SK-N-MC (cell line): ENCODE measurements at places on chromosomes 16 and 17.

DNA sequence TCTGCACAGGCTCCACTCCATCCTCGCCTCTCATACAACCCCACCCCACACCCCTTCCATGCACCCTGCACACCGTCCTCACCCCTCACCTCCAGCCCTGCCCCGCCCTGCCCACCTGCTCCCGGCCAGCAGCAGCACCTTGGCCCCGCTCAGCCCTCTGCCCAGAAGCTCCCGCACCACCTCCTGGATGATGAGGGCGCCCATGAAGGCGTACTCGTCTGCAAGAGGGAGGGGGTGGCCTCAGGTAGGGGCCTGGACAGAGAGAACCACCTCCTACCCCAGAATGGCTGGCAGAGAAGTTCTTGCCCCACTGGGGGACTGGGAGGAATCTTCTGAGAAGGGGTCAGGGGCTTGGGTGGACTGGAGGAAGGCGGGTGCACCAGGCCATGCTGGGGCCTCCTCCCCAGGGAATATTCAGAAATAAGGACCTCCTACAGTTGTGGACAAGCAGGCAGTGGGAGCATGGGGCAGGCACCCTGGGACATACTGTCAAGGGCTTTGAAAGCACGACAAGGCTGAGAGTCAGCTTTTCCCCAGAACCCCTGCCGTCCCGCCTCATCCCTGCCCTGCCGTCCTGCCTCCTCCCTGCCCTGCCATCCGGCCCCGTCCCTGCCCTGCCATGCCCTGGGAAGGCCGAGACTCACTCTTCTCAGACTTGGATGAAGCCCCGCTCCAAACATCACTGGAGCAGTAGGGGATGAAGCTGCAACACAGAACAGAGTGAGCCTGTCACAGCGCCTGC, 3.1 kb downstream of the NOTUM start:
- DNase-seq, result no peak

- DNase-seq, result no peak
These were observed 10.6 kb downstream of the ZFHX3 start for GRCh38 chr16:73037331-73037745.

DNA sequence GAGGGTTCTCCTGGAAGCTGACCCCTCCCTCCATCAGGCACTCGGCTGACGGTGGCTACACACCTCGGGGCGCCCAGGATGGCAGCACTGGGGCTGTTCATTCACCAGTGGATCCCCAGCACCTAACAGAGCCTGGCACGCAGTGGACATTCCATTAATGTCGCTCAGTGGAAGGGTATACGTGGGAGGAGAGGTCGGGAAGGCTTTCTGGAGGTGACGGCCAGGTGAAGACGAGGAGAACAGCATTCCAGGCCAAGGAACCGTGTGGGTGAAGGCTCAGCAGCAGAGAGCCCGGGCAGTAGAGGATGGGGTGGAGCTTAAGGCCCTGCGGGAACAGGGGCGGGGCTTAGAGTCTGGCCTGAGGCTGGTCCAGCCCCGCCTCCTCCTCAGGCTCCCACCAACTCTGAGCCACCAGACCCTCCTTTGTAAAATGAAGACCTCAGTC, 2.5 kb upstream of the HS3ST6 start:
- no peak for DNase-seq

- no peak for DNase-seq
These were observed 295.3 kb downstream of the SOX9 start for GRCh38 chr17:72416054-72416675.

DNA sequence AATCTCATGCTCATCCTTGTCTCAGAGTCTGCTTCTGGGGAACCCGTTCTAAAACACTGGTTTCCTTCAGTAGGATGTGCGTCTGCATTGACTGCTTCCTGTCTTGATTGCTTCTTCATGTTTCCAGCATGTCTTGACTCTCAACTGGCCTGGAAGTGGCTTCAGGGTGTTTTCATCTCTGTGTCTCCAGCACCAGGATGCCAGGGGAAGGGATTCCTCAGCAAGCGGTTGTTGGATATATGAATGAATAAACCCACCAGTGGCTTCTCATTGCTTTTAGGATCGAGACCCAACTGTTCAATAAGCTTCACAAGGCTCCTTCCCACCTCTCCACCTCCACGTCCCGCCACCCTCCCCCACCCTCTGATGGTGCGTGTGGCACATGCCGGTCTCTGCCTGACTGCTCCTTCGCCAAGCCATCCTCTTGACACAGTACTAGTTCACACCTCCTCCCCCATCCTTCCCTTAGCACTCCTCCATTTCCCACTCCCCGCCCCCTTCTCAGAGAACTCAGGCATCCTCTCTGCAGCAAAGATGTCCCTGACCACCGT, 14.1 kb upstream of the TNS4 start:
- DNase-seq, result no peak

DNA sequence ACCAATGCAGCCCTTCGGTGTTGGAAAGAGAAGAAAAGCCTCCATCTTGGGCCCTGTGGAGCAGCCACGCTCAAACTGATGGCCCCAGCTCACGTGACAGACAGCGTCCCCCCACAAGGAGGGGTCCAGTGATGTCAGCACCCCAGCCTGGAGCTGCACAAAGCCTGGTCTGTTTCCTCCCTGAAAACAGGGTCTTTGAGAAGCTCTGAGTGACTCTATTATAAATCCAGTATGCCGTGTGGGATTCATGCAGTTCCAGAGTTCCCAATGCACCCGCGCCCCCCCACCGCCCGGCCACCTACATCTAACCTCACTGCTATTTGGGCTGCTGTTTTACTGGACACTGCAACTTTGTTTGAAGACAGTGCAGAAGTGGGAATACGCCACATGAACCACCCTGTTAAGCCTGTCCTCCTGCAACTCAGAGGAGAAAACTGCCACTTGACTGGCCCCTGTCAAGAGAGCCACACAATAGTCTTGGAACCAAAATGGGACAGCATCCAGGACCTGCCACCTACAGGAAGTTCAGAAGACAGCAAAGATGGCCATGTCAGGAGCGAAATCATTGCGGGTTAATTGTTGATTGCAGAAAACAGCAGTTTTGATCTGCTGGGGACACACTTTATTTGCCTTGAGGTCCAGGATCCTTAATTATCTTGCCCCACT, 33.1 kb downstream of the PMP22 start:
- DNase-seq, result no peak

DNA sequence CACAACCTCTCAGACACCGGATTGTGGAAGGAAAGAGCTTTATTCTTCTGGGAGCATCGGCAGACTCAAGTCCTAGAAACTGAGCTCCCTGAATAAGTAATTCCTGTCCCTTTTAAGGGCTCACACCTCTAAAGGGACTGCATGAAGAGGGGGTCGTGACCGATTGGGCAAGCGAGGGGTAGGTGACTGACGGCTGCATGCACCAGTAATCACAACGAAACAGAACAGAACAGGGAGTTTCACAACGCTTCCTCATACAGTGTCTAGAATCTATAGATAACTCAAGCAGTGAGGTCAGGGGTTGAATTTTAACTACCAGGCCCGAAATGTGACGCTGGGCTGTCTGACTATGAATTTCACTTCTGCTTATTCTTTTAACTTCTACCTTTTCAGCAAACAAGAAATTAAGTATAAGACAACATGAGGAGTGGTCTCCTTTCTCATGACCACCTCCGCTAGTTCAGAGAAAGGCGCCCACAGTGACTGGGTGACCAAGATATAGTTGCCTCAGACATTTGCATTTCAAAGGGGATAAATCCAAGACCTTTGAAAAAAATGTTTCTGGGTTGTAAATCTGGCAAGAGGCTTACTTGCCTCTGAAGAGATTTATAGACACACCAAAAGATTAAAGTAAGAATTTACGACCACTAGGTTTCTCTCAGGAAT, 88.4 kb upstream of the ATF7IP2 start:
- DNase-seq, result no peak

DNA sequence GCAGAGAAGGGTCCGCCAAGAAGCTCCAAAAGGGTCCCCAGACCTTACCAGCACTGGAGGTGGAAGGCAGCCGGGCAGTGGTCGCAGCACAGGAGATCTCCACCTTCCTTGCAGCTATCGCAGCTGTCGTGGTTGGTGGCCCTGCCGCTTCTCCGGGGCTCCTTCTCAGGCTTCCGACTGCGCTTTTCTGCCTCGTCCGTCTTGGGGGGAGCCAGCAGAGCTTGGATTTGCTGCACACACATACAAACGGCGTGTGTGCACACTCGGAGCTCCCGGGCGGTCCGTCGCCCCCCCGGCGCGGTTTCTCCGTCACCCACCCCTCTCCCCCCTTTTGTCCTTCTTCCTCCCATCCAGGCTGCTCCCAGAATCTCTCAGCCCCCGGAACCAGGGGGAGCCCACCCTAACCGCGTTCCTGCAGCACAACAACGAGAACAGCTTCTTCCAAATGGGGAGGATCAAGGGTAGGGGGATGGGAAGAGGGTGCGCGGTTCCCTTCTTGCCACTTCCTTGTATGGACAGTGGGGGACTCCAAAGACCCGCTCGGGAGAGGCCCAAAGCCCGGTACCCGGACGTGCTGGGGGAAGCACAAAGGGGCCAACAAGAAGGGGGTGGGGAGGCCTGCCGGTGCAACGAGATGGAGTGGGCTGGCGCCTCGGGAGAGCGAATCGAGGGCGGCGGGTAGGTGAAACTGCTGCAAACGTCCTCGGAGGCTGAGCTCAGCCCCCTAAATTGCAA, 1.1 kb downstream of the PHF12 start:
- DNase-seq, result no peak

- DNase-seq, result no peak
These were observed 4.5 kb downstream of the ZNF652 start for GRCh38 chr17:49357516-49357915.

- no peak for DNase-seq
These were observed 67.0 kb upstream of the DNAH17 start for GRCh38 chr17:78644224-78644623.
